Glutamatergic neuron (in vitro differentiated cells): ENCODE measurements at places on chromosomes 4 and X. TPM values are rescaled to one million over a fixed set of nuclear protein-coding genes. Genes with fewer than 3 reads are reported as not detected.

REELD1 gene
- total RNA-seq: not detected

F11 gene
- total RNA-seq: not detected

SPON2 gene
- total RNA-seq: 769 TPM

S100P gene
- not detected for total RNA-seq

GYPB gene
- not detected for total RNA-seq
